ENCODE measurements at places on chromosomes 7 and 10.

- no peak for DNase-seq
These were observed 243.9 kb upstream of the POT1 start for GRCh38 chr7:125173571-125173970.

GRCh38 chr10:77542710-77543259 is 94.8 kb downstream of the KCNMA1 start:
- DNase-seq = no peak

- DNase-seq = no peak
These were observed 18.3 kb downstream of the UBE2D1 start for GRCh38 chr10:58352956-58353610.

DNA sequence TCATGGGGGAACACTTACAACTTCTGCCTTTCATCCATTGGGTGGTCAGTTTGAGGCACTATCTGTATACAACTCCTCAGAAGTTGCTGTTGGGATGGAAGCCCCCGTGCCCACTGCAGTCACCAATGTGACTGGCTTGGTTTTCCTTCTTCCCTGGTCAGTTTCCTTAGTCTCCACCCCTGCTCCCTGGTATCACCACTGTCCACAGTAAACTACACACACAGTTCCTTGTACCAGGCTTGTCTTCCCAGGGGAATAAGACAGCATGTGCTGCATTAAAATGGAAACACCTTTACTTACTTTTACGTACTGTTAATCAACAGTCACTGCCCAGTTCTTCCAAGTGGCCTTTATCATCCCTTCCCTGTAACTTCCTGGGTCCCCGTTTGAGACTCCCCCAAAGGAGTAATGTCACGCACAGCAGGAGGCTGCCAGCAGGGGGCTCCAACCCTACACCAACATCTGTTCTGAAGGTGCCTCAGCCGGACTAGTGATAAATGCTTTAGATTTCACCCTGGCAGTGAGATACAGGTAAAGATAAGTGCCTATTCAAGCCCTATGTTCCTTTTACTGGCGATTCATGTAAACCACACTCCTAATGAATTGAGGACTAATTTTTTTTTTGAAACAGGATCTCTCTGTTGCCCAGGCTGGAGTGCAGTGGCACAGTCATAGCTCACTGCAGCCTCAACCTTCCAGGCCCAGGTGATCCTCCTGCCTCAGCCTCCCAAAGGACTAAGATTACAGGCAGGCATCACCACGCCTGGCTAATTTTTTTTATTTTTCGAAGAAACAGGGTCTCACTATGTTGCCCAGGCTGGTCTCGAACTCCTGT is 45.3 kb upstream of the PIK3AP1 start:
- DNase-seq = peak; percentile 77

- DNase-seq = no peak
These were observed 99.8 kb downstream of the EPDR1 start for GRCh38 chr7:38020121-38020785.

Measured in CD4-positive, alpha-beta T cell treated with Interleukin-4 for 1 hour (primary cell).